ENCODE measurements at places on chromosomes 6 and 20. TPM values are rescaled to one million over a fixed set of nuclear protein-coding genes. Genes with fewer than 3 reads are reported as not detected.

ABHD16B gene
- total RNA-seq, result not detected

ZC3H12D gene
- 28.0 TPM for total RNA-seq

DNA sequence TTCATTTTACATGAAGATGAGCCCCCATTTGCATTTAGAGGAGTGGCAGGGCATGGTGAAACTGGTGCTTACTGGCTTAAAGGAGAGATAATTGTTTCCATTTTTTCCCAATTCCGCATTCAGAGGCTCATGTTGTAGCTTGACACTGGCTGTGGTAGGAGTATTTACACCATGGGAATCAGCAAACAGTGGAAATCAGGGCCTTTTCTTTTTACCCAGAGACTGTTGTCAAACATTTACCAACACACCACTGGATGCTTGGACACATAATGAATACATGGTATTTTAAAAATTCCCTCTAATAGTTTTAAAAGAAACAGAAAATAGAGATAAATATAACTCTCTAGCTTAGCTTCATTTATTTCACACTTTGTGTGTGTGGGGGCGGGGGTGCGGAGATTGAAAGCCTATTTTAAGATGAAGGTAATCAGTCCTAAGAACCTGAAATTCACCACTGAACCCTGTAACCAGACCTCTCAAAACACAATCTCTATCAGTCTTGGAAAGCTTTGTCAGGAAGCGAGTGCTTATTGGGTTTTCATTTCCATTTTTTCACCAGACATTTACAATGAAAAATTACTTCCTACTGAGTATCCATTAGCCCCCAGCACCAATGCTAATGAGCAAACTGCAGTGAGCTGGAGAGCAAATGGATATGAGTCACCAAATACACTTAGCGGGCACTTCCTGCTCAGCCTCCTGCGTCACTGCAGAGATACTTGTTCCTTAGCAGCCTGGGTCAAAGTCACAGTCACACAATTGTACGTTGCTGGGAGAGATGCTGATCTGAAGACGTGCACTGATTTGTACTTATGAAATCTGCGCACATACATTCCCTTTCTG, 532.0 kb downstream of the BCKDHB start:
- DNase-seq, result no peak

DNA sequence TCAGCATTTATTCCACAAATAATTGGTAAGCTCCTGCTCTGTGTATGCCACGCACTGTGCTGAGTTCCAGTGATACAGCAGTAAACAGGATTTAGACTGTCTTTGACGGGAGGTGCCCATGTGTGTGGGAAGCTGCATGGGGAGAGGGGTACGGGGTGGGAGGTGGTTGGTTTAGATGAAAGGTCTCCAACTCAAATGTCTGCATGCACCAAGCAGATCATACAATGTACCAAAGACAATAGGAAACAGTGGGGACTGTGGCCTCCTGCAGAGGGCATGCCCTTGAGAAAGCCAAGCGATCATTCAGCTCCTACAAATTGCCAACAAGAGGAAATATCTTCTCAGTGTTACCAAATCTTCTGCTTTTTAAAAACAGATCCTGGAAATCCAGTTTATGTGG, 36.1 kb downstream of the SLC22A2 start:
- DNase-seq, result no peak

DNA sequence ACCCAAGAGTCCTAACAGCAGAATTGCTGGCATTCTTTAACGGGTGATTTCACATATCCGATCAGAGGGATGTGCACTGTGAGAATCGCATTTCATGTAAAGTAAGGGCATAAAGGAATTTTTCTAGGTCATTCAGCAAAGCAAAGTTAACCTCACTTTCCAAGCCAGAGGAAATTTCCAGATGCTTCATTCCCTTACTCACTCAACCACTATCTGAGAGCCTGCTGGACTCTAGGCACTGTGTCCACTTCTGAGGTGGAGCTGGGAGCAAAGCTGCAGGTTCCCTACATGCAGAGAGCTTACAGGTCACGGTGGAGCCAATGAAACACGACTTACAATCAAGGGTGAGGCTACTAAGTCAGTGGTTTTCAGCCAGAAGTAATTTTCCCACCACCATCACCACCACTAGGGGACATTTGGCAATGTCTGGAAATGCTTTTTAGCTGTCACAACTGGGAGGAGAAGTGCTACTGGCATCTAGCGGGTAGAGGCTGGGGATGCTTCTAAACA, 34.5 kb upstream of the TSHZ2 start:
- DNase-seq, result no peak

GRCh38 chr6:36083446-36083845, 46.9 kb upstream of the MAPK13 start:
- DNase-seq, result no peak

DNA sequence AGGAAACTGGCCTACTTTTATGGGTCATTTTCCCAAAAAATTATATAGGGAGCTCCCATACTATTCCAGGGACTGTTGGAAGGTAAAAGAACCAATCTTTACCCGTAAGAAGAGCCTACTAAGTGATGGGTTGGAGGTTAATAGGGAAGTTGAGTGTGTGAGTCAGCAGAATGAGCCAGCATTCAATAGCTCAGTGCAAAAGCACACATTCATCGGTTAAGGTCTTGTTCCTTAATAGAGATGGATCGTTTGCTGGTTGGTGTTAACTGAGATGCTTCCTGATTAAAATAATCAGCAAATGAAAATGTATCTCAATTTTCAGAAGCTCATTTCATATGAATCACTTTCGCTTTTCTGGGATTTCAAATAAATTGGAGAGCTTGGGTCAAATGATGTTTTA, 115.3 kb upstream of the MRPS10 start:
- no peak for DNase-seq

GRCh38 chr6:122388945-122389344, 10.5 kb upstream of the HSF2 start:
- no peak for DNase-seq
